GDM1 (cell line): ENCODE measurements at places on chromosomes 1 and 21.
A peak's percentile ranks its signal among the peaks of the same experiment; 100 is the strongest.

DNA sequence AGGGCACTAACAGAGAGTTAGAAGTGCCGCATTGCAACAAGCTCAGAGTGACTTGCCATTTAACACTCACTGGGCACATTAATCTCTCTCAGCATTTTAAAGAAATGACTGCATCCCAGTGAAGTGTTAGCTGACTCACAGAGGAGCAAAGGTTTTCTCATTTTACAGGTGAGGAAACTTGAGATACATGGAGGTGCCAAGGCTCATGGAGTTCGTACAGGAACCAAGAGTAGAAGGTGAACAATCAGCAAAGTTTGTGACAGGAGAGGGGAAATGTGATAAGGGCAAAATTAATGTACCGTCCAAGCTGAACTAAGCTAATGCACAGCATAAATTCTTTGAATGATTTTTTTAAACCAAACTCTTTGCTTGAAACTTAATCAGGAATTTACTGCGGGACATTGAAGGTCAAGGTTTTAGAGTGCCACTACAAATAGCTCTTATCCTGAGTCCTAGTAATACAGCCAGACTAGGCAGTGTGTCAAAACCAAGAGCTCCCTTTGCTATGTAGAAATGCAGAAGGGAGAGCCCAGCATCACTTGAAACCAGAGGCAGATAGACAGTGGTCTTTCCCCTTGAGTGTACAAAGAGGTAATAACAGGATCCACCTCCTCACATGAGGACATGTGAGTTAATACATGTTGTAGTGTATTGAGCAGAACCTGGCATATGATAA lies 22.4 kb upstream of the NTPCR start:
- no peak for DNase-seq

GRCh38 chr1:101259744-101260148 lies 22.9 kb downstream of the S1PR1 start:
- no peak for DNase-seq

DNA sequence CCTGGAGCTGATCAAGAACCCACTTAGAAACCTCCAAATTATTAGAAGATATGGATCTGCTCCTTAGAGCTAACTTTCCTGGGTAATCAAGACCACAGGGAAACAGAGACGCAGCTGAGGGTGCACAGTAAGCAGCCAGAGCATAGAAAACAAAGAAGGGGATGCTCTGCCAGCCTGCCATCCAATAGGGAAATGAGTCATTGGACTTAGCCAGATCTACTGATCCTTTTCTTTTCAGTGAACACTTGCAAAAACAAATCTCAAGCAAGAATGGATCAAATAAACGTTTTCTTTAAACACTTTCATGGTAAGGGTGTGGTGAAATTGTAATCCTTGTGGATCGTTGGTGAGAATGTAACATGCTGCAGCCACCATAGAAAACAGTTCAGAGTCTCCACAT lies 474.0 kb downstream of the LTN1 start:
- DNase-seq, result no peak

GRCh38 chr1:61254634-61255357 lies 172.4 kb downstream of the NFIA start:
- no peak for DNase-seq

GRCh38 chr1:156591432-156592157 lies at the start of gene NAXE:
Gene NAXE (plus strand): TSS chr1:156591776. CDS start chr1:156591805, 29 bp downstream.
- DNase-seq, result peak; percentile 52

GRCh38 chr21:31133243-31133830 lies 95.1 kb upstream of the KRTAP19-8 start:
- no peak for DNase-seq

- DNase-seq, result no peak
Observed at GRCh38 chr1:41672173-41672572, 187.7 kb upstream of the EDN2 start.

DNA sequence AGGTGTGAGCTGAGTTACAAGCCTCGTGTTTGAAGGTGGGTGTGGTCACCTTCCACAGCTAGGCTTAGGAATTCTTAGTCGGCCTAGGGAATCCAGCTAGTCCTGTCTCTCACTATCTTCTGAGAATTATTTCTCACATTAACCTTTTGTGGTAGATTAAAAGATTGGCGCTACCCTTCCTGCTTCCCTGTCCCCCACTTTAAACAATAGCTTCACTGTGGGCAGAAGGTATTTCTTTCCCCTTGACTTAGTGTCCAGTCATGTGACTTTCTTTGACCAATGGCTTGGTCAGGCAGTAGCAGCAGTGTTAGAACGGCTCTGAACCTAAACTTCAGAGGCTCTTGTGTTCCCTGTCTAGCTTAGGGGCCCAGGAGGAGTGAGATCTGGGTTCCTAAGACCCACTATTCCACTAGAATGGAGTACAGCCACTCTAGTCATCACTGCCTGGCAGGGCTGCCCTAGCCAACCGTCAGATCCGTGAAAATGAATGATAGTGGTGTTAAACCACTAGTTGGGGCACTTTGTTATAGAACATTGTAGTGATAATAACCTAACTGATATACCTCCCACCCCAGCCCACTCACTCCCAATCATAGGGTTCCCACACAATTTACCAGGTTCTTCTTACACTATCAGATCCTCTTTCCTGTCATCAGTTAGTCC lies 13.9 kb upstream of the C1orf141 start:
- DNase-seq, result no peak

DNA sequence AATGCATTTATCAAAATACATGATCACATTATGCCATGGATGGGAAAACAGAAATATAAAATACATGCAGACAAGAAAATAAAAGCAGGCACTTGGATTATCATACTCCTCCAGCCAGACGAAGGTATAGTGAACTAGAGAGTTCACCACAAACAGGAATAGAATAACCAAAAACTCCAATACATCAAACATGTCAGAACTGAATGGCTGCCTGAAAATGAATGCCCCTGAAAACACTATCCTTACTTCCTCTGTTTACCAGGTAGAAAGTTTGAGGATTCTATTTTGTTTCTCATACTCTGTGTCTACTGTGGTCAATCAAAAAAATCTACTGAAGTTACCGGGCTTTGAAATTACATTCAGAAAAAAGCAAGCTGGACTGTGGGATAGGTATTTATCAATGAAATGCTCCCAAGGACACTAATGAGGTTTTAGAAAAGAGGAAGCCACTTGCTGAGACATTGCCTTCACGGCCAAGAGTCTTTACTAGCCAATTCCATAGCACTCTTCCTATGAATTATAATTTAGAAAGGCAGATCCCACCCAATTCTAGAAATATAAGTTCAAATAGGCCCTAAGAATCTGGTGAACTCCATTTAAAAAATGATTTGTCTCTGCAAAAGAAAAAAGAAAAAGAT lies 197.7 kb downstream of the SMYD3 start:
- DNase-seq, result peak; percentile 15

DNA sequence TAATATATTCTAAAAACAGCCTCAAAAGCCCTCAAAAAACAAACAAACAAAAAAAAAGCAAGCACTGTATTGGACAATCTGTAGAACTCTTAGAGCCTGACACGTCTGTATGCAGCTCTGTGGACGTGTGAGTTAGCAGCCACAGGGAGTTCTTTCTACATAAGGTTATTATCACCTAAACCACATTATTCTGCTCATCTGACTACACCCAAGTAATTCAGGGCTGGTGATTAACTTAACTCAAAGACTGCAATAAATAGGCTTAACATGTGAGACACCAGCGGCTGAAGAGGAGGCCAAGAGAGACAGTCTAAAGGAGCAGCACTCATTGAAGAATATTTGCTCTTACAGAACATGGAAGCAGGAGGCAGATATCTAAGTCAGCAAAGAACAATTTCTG lies 316.0 kb downstream of the VAV3 start:
- no peak for DNase-seq

DNA sequence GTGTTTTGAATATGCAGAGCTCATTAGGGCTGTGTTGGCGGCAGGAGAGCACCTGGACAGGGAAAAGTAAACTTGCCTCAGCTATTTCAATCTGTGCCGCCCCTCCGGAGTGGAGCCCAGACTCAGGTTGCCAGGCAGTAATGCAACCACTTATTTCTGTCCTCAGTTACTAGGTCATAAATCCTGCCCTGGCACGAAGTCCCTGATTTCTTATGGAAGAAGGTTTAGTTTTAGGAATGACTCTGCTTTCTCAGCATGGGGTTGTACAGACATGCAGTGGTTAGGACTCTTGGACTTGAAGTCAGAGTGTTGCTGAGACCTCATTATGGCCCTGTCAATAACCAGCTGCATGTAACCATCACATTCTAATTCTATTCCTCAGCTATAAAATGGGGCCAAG lies 98.3 kb upstream of the FGGY start:
- DNase-seq, result no peak

- no peak for DNase-seq
Observed at GRCh38 chr1:248897412-248898337, 8.4 kb upstream of the PGBD2 start.

DNA sequence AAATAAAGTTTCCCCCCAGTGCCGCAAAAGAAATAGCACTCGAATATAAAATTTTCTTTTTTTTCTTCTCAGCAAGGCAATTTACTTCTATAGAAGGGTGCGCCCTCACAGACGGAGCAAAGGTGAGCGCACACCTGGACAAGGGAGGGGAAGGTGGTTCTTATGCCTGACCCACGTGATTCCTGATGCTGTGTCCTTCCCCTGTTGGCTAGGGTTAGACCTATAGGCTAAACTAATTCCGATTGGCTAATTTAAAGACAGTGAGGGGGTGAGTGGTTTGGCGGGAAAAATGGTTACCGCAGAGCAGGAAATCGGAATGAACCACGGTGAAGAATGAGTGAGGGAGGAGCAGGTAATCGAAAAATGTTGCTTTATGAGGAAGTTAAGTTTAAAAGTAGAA lies 607 bp upstream of the FAAH start:
- DNase-seq, result no peak

- DNase-seq, result no peak
Observed at GRCh38 chr1:98669355-98670296, 8.1 kb downstream of the SNX7 start.

- DNase-seq, result no peak
Observed at GRCh38 chr1:109115685-109116084, 1.8 kb downstream of the ELAPOR1 start.

DNA sequence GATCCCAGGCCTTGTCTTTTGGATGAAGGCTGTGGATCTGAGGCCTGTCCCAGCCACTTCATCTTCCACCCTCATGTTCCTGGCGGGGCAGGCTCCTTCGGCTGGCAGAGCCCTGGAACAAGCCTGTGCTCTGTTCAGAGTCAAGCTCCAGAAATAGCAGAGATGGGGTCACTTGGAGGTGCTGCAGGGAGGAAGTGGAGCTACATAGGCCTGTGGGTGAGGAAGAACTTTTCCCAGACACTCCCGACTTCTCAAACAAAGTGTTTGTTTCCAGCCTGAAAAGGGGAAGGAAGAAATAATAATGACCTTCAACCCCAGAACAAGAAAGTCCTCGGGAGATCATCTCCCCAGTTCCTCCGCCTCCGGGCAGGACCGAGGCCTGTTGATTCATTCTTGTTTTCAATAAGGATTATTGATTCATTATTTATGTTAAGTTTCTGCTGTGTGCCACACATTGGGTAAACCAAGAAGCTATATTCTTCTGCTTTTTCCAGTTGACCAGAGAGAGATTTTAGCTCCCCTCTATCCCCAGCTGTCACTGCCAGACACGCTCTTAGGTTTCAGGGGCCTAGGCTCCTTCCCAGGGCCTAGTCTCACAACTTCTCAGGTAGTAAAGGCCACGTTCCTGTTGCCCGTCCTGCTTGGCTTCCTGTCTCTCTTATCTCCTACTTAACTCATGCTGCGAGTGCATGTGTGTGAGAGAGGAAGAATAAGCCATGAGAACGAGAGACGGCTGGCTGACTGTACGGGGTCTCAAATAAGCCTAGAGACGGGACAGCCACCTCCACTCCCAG lies 16.9 kb downstream of the IKBKE start:
- DNase-seq, result no peak

DNA sequence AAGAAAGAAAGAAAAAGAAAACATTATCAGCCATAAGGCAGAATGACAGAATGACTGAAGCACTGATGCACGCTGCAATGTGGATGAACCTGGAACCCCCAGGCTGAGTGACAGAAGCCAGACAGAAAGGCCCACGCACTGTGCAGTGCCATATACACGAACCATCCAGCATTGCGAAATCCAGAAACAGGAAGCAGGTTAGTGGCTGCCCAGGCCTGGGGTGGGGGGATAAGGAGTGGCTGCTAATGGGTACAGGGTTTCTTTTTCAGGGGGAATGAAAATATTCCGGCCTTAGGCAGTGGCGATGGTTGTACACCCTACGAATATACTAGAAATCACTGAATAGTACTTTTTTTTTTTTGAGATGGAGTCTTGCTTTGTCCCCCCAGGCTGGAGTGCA lies 57.0 kb downstream of the CHD5 start:
- no peak for DNase-seq

- no peak for DNase-seq
Observed at GRCh38 chr1:247287460-247287859, 31.6 kb downstream of the VN1R5 start.

- no peak for DNase-seq
Observed at GRCh38 chr1:207054491-207054890, 1.4 kb downstream of the PFKFB2 start.

- no peak for DNase-seq
Observed at GRCh38 chr1:18711536-18712251, 81.0 kb downstream of the PAX7 start.

- DNase-seq, result no peak
Observed at GRCh38 chr1:229579059-229579673, 20.7 kb upstream of the ABCB10 start.

DNA sequence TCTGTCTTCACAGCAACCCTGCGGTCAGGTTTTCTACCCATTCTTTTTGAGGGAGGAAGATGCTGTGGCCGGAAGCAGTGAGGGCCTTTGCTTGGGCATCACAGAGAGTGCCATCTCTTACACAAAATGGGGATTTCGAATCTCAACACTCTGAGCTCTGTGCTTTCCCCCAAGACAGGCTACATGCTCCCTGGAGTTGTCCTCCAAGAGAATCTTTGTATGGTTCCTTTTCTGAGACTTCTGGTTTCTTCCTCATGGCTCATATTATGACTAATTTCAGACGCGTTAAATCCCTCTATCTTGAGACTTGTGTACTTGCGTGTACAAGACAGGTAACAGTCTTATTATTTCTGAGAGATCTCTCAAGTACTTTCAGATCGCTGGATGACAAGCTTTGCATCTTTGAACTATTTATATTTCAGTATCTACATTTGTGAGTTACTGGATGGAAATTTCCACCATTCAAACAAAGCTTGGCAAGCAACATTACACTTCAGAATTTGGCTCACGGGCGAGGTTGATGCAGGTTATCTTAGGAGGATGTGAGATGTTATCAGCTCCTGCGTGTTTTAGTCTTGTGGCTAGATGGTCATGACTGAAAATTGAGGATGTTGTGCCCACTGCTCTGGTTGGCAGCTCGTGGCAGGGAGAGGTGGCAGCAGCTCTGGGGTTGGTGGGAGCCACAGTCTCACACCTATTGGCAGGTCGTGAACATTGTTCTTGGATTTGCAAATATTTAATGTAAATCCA lies 19.4 kb downstream of the ABCG1 start:
- no peak for DNase-seq
